Hepatocyte (in vitro differentiated cells): ENCODE measurements at places on chromosomes 1 and 21. TPM values are rescaled to one million over a fixed set of nuclear protein-coding genes. Genes with fewer than 3 reads are reported as not detected.

The HDGF gene
- polyA plus RNA-seq = 153 and 166 TPM in 2 replicates

The DDAH1 gene
- polyA plus RNA-seq = 17.2 and 19.5 TPM in 2 replicates

The RPL11 gene
- polyA plus RNA-seq = 526 and 593 TPM in 2 replicates

The NBPF20 gene
- 1.3 and 1.5 TPM in 2 replicates for polyA plus RNA-seq

The TEDDM1 gene
- polyA plus RNA-seq = not detected in 2 replicates

The BEST4 gene
- 0.48 and 2.2 TPM in 2 replicates for polyA plus RNA-seq

The PARS2 gene
- polyA plus RNA-seq = 4.1 and 9.3 TPM in 2 replicates

The TAGLN2 gene
- polyA plus RNA-seq = 284 and 292 TPM in 2 replicates

The LRRC39 gene
- polyA plus RNA-seq = 0.88 and 1.1 TPM in 2 replicates

The LMOD1 gene
- 6.4 and 9.0 TPM in 2 replicates for polyA plus RNA-seq

The SLC30A2 gene
- polyA plus RNA-seq = 4.5 and 4.8 TPM in 2 replicates

The HTR1D gene
- polyA plus RNA-seq = 0.19 TPM in 1 of 2 replicates, not detected in the other

The HS2ST1 gene
- 16.9 and 19.1 TPM in 2 replicates for polyA plus RNA-seq

The COL16A1 gene
- polyA plus RNA-seq = 90.2 and 116 TPM in 2 replicates

The SELL gene
- polyA plus RNA-seq = 1.1 and 2.2 TPM in 2 replicates

The ORC1 gene
- 1.3 and 1.8 TPM in 2 replicates for polyA plus RNA-seq
